ENCODE measurements at places on chromosomes 2 and 18.

- no peak for DNase-seq
Measured at GRCh38 chr2:158746488-158746887, 48.6 kb upstream of the DAPL1 start.

- no peak for DNase-seq
Measured at GRCh38 chr2:28271919-28272250, 120.8 kb upstream of the FOSL2 start.

GRCh38 chr2:115389024-115389423 is 946.6 kb downstream of the DPP10 start:
- DNase-seq = no peak

- no peak for DNase-seq
Measured at GRCh38 chr2:169683054-169683424, 11.2 kb downstream of the CFAP210 start.

DNA sequence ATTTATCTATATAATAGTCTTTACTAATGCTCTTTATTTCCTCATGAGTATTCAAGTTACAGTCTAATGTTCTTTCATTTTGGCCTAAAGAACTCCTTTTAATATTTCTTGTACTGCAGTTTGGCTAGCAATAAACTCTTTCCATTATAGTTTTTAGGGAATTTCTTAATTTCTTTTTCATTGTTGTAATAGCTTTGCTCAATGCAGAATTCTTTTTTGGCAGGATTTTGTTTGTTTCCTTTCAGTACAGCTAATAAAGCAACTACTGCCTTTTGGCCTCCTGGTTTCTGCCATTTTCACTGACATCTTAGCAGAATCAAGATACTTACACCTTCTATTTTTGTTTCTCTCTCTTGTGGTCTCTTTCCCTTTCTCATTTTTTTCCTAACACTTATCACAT is 390.4 kb upstream of the RGPD4 start:
- no peak for DNase-seq

DNA sequence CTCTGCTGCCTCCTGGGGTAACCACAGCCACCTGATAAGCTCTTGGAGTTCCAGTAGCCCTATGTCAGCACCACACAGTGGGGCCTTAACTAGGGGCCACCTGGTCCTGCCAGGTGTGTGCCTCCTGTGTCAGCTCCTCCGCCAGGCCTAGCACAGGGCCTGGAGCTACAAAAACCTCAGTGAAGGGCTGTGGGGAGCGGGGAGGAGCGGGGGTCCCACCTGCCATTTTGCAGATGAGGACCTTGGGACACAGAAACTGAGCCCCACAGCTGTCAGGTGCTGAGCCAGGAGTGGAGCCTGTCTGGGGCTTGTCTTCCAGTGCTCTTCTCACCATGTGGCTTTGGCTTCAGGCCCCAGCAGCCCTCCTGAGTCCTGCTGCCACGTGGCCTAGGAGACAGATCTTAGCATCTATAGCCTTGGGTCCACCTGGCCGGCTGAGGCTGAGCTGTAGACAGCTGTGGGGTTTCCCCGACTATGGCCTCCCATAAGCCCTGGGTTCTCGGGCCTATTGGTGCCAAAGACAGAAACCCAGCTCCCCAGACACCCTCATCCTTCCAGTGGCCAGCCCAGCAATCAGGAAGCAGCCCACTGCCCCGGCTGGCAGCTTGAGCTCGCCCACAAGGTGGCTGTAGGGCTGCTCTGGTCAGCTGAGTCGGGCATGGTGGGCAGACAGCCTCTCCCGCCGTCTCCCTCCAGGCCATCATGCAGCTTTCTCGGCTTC is 104.5 kb upstream of the MCFD2 start:
- DNase-seq = no peak

DNA sequence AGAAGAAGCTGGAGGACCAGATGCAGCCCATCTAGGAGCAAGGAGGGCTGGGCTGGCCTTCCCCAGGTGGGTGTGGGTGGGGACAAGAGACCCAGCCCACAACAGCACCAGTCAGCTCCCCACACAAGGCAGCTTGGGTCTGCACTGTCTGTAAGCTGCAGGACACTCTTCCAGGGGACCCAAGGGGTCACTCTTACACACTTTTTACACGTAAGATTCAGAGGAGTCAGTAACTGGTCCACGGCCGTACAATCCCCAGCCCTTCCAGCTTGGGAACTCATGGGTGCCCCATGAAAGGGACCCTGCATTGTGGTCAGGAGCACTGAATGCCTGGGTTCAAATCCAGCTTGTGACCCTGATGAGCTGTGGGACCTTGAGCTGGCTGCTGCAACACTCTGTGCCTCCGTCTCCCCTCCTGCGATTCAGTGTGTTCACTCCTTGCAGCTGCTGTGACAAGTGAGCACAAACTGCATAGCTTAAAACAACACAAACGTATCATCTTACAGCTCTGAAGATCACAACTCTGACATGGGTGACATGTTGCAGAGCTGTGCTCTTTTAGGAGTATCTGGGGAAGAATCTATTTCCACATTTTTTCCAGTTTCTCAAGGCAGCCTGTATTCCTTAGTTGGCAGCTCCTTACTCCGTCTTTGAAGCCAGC is 11.1 kb upstream of the SLC66A3 start:
- no peak for DNase-seq

DNA sequence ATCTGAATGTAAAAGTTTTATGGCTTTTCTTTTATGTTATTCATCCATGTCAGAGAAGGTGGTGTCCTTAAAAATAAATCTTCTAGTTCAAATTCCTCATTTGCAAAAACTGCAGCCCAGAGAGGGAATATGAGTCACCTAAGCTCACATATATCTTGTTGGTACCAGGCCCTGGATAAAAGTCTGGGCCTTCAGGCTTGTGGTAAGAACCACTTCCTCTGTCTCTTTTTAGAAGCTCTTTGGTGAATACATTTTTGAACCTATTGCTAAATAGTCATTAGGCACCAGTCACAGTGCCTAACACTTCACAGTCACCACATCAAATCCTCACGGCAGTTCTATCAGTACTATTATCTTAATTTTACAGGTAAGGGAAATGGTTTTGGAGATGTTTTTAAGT is 199.2 kb downstream of the KCNS3 start:
- DNase-seq = no peak

DNA sequence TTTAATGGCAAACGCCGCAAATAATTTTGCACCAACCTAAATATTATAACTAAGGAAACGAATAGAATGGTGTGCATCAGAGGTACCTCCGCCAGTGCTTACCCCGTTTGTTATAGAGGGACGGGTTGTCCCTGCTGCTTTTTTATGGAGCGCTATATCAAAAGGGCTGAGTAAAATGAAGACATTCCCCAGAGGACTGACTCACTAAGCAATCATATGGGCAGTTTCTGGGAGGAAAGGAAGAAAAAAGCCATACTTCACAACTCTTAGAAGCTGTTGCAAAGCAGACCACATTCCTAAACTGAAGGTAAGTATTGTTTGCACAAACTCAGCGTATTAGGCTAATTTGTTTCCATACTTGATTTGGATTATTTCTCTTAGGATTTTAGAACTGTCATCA is 12.9 kb downstream of the ID2 start:
- DNase-seq = no peak

DNA sequence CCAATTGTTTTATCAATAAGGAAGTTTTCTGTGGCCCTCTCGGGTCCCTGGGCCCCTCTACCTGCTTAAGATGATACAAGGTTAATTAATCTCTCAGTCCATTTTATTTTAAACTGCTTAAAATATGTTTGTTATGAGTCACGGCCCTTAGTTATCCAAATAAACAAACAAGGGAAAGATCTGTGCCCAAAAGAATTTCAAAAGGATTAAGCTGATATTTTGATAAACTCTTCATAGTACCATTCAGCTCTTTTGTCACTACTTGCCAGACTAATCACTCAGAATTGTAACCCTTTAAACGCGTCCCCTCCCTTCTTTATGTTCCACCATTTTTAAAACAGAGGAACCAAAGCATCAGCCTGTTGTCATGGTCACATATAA is 144.7 kb upstream of the STK17B start:
- no peak for DNase-seq

- no peak for DNase-seq
Measured at GRCh38 chr2:62931536-62931935, 119.1 kb upstream of the OTX1 start.

Data from right hindlimb (tissue), 1 donor.